Cardiac atrium fibroblast (primary cell): ENCODE measurements at places on chromosomes 7 and 10. TPM values are rescaled to one million over a fixed set of nuclear protein-coding genes. Genes with fewer than 3 reads are reported as not detected.

Gene ADRA2A
- 0.16 and 0.36 TPM in 2 replicates for total RNA-seq

Gene RPEL1
- total RNA-seq, result under 0.01 TPM in 1 of 2 replicates, not detected in the other

Gene CPSF4
- total RNA-seq, result 19.1 and 26.0 TPM in 2 replicates

Gene PTPN12
- total RNA-seq, result 29.1 and 29.6 TPM in 2 replicates

Gene ITIH5
- total RNA-seq, result 0.18 TPM in 1 of 2 replicates, not detected in the other

Gene KLF14
- total RNA-seq, result not detected in 2 replicates

Gene C7orf33
- total RNA-seq, result not detected in 2 replicates

Gene NKX1-2
- total RNA-seq, result not detected in 2 replicates

Gene UPK3BL2
- total RNA-seq, result 0.65 TPM in 1 of 2 replicates, not detected in the other

Gene PTPRN2
- 3.4 and 4.2 TPM in 2 replicates for total RNA-seq

Gene FFAR4
- total RNA-seq, result not detected in 2 replicates

Gene CHST15
- total RNA-seq, result 17.5 and 22.6 TPM in 2 replicates

Gene AS3MT
- 1.3 and 2.9 TPM in 2 replicates for total RNA-seq

Gene JAKMIP3
- under 0.01 and 0.16 TPM in 2 replicates for total RNA-seq

Gene ANXA11
- total RNA-seq, result 122 and 129 TPM in 2 replicates

Gene THNSL1
- total RNA-seq, result 2.2 and 3.6 TPM in 2 replicates

Gene TPST1
- total RNA-seq, result 33.2 and 37.7 TPM in 2 replicates

Gene CLDN3
- total RNA-seq, result not detected in 2 replicates

Gene EGFR
- 35.4 and 49.9 TPM in 2 replicates for total RNA-seq

Gene PLEKHS1
- total RNA-seq, result not detected in 2 replicates

Gene YAE1
- total RNA-seq, result 12.3 and 19.0 TPM in 2 replicates

Gene SORCS1
- not detected in 2 replicates for total RNA-seq

Gene GHRHR
- not detected in 2 replicates for total RNA-seq

Gene C10orf88
- total RNA-seq, result 4.7 and 8.3 TPM in 2 replicates

Gene GTF2IRD2
- 1.9 and 9.6 TPM in 2 replicates for total RNA-seq

Gene CYP2C18
- total RNA-seq, result not detected in 2 replicates

Gene BLOC1S2
- 21.2 and 25.5 TPM in 2 replicates for total RNA-seq

Gene GLI3
- total RNA-seq, result 1.5 and 3.1 TPM in 2 replicates

Gene SFTPA1
- not detected in 2 replicates for total RNA-seq

Gene PLXDC2
- 2.8 and 2.9 TPM in 2 replicates for total RNA-seq

Gene SFTPA2
- total RNA-seq, result not detected in 2 replicates

Gene CYP3A7
- total RNA-seq, result not detected in 2 replicates

Gene SYCE1
- total RNA-seq, result not detected in 2 replicates

Gene SCIN
- total RNA-seq, result not detected in 2 replicates

Gene VENTX
- total RNA-seq, result not detected in 2 replicates

Gene RARRES2
- 7.8 TPM in 1 of 2 replicates, not detected in the other for total RNA-seq
